ENCODE measurements at places on chromosomes 3 and 15.
A peak's percentile ranks its signal among the peaks of the same experiment; 100 is the strongest.

DNA sequence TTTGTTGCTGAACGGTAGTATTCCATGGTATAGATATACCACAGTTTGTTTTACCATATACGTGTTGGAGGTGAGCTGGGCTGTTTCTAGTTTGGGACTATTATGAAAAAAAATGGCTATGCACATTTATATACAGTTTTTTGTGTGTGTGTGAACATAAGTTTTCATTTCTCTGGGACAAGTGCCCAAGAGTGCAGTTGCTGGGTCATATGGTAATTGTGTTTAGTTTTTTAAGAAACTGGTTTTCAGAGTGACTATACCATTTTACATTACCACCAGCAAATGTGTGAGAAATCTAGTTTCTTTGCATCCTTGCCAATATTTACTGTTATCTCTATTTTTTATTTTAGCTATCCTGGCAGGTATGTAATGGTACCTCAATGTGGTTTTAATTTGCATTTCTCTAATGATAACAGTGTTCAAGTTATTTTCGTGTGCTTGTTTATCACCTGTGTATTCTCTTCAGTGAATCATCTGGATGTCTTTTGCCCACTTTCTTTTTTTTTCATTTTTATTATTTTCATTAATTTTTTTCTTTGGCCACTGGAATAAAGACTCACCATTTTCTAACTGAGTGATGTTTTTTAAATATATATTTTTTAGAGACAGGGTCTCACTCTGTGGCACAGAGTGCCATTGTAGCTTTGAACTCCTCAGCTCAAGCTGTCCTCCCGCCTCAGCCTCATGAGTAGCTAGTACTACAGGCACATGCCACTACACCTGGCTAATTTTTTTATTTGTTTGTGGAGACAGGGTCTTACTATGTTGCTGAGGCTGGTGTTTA lies 75.3 kb downstream of the ZNF609 start:
- no peak for DNase-seq

- no peak for DNase-seq
Measured at GRCh38 chr3:55597641-55598040, 110.5 kb upstream of the WNT5A start.

GRCh38 chr3:146640955-146641867 lies 36.1 kb upstream of the PLSCR5 start:
- DNase-seq, result no peak

GRCh38 chr3:152076148-152076547 lies 192.6 kb upstream of the MBNL1 start:
- no peak for DNase-seq

GRCh38 chr3:37987315-37987697 lies 3.3 kb upstream of the VILL start:
- DNase-seq, result no peak

- no peak for DNase-seq
Measured at GRCh38 chr15:52137432-52138357, 25.1 kb upstream of the BCL2L10 start.

DNA sequence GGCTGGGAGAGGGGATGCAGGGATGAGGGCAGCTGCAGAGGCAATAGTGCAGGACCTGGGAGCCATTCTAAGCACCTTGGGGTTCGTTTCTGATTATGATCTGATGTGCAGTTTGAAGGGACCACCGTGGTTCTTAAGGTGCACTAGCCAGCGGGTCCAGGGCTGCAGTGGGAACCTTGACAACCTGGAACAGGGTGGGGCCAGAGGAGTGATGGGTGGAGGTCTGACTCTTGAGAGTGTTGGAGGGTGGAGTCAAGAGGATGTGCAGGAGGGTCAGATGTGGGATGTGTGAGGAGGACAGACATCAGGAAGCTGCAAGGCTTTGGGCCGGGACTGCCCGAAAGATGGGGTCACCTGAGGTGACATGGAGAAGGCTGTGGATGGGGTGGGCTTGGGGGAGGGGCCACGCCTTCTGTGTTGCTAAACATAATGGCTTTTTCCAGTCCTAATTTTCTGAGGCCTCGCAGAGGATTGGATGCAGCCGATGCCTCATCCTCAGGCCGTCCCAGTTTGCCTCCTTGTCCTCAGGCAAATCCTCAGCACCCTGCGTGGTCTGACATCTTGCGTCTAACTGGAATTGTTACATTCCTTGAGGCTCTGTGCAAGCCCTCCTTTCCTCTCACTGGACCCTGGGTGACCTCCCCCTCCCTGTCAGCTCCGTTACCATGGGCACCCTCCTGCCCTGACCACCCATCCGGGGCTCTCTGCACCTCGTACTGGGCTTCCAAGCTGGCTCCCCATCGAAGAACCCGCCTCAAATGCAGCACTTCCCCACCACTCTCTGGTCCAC lies 61.4 kb upstream of the TRPM1 start:
- DNase-seq, result no peak

- peak; percentile 55 for DNase-seq
Measured at GRCh38 chr3:36677331-36678007, 86.9 kb downstream of the DCLK3 start.
